ENCODE measurements at places on chromosomes 3 and 15. TPM values are rescaled to one million over a fixed set of nuclear protein-coding genes. Genes with fewer than 3 reads are reported as not detected.

The MCF2L2 gene
- 37.1 TPM for total RNA-seq

GRCh38 chr15:94576889-94577533 is 345.6 kb downstream of the MCTP2 start:
- DNase-seq, result no peak

- DNase-seq, result no peak
Measured at GRCh38 chr15:101010781-101011180, 91.6 kb downstream of the LRRK1 start.

DNA sequence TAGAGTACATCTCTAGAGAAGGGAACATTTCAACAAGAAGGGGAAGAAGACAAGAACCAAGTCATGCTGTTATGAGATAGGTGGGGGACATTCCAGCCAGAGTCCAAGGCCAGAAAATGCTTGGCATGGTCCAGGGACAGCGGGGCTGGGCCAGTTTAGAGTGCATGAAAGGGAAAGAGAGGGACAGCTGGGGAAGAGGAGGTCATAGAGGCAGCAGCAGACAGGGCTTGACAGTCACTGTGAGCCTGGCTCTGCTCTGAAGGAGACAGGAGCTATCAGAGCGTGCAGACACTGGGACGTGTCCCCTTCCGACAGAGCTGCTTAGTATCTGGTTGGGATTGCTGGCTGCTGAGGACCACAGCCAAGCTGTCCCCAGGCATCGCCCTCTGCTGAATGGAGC is 35.7 kb upstream of the PRR20G start:
- DNase-seq, result no peak

GRCh38 chr3:42975456-42975855 is 3.7 kb upstream of the GASK1A start:
- no peak for DNase-seq

Data from cerebellum (tissue), 4 donors.